ENCODE measurements at places on chromosomes 2 and 18.

DNA sequence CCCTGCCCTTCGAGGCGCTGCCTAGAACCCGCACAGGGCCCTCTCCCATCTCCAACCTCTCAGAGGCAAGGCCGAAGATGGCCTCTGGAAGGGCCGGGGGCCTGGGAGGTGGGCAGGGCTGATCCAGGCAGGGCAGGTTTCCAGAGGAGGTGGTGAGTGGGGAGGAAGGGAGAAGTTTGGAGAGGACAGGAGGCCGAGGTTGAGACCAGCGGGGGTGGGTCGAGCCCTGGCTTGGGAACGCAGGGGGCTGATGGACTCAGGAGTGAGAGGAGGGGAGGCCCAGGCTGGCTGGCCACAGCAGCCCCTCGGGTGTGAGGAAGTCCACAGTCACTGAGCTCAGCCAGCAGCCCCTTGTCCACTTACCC is 10.5 kb downstream of the CAPN10 start:
- DNase-seq, result no peak

DNA sequence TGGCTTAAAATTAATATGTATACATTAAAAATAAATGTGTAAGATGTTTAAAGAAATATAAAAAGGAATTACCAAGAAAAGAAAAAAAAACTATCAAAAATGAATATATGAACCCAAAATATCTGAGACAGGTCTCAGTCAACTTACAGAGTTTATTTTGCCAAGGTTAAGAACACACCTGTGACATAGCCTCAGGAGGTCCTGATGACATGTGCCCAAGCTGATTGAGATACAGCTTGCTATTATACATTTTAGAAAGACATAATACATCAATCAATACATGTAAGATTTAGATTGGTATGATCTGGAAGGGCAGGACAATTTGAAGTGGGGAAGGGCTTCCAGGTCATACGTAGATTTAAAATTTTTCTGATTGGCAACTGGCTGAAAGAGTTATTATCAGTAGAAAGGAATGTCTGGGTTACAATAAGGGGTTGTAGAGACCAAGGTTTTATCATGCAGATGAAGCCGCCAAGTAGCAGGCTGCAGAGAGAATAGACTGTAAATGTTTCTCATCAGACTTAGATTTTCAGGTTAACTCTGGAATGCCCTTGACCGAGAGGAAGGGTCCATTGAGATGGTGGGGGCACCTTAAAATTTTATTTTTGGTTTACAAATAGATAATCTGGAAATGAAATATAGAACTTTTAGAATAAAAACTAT is 74.7 kb downstream of the EXOC6B start:
- DNase-seq, result no peak

DNA sequence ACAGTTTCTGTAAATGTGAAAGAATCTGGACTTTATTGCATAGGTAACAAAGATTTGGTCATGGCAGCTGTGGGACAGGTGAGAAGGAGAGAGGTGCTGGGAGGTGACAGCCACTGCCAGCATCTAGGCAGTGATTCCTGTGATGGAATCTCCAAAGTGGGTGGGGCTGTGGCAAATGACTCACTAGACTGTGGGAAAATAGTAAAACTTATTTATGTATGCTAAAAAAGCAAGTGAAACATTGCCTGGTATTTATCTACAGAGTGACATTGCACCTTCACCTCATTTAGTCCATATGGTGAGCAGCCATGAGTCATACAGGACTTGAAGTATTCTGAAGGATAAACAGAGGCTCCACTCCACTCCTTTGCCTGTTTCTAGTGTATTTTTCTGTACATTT is 145.3 kb upstream of the MEX3C start:
- DNase-seq, result no peak

- DNase-seq, result no peak
These were observed 50.1 kb upstream of the CRACDL start for GRCh38 chr2:98985905-98986666.

DNA sequence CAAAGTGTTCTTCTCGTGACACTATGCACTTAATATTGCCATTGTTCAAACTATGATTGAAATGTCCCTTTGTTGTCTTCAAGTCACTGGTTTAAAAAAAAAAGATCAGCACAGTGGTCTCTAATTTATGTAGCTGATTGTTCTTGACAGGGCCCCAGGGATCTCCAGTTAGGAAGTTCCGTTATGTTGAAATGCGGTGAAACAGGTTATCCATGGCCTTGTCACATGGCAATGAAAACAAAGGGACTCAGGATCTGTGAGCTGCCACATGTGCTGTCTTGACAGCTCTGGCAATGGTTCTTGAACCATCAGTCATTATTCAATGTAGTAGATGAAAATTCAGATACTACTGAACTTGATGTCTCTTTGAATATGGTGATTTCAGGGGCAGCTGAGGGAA is 147.4 kb downstream of the SETBP1 start:
- DNase-seq, result no peak

- DNase-seq, result no peak
These were observed 228.7 kb downstream of the ARHGAP15 start for GRCh38 chr2:143357966-143358365.

- no peak for DNase-seq
These were observed 1548.8 kb upstream of the LRRTM1 start for GRCh38 chr2:81853341-81853740.

DNA sequence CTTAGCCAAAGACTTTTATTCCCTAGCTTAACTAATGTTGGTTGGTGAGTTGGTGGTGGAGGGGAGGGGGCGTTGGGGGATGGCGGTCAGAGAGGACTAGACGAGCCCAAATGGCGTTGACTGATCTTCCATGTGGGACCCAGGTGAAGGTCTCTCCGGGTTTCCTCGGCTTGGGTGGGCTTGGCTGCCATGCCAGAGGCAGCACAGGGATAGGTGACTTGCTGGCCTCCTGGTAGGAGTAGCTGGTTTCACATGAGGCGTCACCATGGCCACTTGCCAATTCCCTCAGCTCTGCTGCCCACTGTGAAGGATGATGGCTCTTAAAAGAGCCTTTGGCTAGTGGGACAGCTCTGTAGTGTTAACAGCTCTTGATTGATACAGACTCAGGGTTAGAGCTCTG is 1337.0 kb upstream of the FAM98A start:
- DNase-seq, result no peak

DNA sequence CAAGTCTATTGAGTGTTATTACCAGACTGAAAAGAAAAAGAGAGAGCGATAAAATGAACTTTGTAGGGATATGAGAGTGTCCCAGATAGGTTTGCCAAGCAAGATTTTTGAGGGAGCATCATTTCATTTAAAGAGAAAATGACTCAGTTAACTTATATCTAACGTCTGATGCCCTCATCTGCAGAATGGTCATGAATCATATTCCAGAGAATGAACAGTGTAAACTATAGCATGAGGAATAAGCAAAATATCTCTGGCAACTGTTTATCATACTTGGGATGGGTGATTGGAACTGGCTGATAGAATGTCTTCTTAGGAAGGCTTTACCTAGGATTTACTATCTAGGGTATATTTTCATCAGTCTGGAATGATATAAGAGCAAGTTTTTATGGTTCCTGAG is 289.4 kb downstream of the CMPK2 start:
- DNase-seq, result no peak

DNA sequence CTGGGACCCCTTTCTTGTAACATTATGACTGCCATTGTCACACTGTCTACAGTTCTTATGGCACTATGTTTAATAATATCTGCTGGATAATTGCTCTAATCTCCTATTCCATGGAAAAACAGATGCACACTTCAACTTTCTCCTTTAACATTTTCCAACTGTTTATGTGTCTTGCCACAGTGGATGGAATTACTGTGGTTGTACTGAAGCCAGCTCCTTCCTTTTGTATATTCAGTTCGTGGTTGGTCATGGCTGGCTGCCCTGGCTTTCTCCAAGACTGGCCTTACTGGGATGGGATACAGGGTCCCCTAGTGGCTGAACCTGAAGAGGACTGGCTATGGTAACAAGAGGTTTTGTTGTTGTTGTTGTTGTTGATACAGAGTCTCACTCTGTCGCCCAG is 113.9 kb downstream of the SS18 start:
- DNase-seq, result no peak
